Posterior cingulate gyrus (tissue), 11 donors: ENCODE measurements at places on chromosomes 4 and X.

DNA sequence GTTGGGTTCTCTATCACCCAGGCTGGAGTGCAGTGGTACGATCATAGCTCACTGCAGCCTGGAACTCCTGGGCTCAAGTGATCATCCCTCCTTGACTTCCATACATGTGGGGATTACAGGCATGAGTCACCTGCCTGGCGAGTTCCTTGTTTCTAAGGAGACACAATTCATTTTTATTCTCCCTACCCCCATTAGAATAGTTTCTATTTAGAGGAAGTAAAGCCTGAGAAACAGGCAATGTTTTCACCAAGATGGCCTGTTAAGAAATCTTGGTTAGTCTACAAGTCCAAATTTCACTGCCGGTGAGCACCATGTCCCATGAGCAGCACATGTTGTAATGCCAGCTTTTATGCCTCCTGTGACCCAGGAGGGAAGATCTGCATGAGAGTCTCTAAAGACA lies 5.7 kb downstream of the CYBB start:
- DNase-seq = no peak

- no peak for DNase-seq
These were observed 110.4 kb upstream of the EDNRA start for GRCh38 chr4:147370473-147370872.

- DNase-seq = no peak
These were observed 68.7 kb downstream of the NSD2 start for GRCh38 chr4:1939664-1940509.

DNA sequence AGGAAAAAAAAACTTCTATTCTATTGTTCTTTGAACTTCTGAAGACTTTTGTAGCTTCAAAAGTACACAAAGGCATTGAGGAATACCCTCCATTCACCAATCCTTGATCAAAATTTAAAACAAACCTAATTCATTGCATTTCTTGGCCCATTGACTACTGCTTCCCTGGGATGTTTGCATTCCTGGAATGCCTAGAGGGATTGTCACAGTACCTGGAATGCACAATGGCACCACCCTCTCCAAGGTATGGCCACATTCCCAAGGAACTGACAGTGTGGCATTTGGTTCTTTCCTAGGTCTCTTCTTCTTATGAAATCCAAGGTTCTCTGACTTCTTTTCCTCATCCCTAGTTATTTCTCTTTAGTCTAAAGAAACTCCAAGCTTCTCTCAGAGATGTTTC lies 600.7 kb downstream of the CCSER1 start:
- DNase-seq = no peak

GRCh38 chr4:169621731-169622492 lies 1.5 kb downstream of the CLCN3 start:
- no peak for DNase-seq

GRCh38 chr4:149234798-149235197 lies 580.8 kb downstream of the IQCM start:
- no peak for DNase-seq

GRCh38 chrX:24877854-24878650 lies 137.7 kb downstream of the ARX start:
- no peak for DNase-seq

DNA sequence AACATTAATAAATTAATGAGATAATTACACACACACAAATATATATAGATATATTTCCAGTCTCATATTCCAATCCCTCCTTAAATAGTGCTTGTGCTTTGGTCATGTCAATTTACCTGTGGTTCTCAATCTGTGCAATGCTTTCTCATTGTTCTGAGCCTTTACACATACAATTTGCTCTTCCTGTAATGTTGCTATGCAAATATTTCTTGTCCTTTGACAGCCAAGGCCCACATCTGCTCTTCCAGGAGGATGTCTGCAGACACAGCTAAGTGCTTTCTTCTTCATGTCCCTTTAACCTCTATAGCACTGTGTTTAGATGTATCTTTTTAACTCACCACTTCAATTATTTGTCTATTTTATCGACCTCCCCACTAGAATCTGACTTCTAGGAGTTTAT lies 67.3 kb upstream of the RAPGEF2 start:
- DNase-seq = no peak

DNA sequence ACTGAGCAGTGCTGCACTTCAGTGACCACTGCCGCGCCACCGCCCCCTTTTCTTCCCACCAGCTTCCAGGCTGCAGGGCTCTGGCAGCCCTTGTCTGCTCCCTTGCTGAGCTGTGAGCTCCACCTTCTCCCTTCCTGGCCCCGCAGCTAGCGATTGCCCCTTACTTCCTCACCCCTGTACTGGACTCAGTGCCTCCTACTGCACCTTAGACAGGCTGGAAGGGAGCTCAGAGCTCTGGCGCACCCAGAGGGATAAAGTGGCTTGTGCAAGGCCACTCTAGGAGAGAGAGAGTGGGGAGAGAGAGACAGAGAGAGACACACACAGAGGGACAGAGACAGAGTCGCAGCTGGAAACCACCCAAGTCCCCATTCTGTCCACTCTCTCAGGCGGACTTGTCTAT lies 6.0 kb downstream of the RASL11B start:
- no peak for DNase-seq

DNA sequence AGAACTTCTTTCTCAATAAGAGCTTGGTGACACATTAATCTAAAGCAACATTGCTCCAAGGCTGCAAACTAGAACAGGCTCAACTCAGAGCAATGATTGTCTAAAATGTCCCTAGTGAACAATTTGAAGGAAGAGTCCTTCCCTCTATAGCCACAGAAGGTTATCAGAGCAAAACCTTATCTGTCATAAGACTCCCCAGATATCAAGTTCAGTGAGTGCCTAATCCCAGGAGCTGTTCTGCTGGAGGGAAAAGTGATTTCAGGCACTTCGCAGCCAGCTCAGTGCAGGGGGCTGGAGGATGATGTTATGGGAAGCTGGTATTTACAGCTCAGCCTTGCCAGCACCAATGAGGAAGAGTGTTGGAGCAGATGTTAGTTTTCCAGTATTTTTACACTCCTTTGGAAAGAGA lies 497.5 kb downstream of the INPP4B start:
- no peak for DNase-seq

DNA sequence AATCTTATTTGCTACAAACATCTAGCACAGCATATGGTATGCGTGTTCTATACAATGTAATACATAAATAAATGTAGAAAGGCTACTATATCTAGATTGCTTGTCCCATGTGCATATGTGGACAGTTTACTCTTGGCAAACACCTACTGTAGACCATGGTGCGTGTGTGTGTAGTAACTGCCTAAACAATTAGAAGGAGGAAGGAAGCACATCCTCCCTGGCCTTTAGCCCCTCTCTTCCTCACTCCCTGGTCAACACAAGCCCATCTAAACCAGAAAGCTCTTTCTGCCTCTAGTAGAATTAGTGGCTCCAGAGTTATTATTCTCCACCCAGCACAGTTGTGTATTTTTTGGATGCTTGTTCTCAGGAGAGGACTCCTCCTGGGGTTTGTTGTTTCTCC lies 73.9 kb downstream of the KDR start:
- DNase-seq = no peak

GRCh38 chr4:187565416-187565815 lies 430.2 kb upstream of the ZFP42 start:
- no peak for DNase-seq

DNA sequence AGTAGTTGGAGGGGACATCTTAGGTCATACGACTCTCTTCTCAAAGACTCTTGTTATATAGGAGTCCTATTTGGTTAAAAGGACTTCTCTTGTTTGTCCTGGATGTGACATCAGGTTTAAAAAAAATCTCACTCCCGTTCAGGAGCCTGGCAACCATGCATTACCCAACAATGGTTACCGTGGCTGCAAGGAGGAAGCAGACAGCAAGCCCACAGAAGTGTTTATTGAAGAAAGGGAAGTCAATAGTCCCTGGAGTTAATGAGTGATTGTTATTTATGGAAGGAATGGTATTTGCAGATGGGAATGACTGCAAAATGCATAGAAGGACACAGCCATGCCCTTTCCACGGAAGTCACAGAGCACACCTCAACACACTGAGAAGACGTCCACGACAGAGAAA lies 75.9 kb upstream of the ENPP6 start:
- DNase-seq = no peak

GRCh38 chrX:34656842-34657725 lies at the start of gene TMEM47:
TMEM47 (minus strand) TSS chrX:34657285; CDS start chrX:34657029, 256 bp downstream.
- peak; percentile 46 for DNase-seq

DNA sequence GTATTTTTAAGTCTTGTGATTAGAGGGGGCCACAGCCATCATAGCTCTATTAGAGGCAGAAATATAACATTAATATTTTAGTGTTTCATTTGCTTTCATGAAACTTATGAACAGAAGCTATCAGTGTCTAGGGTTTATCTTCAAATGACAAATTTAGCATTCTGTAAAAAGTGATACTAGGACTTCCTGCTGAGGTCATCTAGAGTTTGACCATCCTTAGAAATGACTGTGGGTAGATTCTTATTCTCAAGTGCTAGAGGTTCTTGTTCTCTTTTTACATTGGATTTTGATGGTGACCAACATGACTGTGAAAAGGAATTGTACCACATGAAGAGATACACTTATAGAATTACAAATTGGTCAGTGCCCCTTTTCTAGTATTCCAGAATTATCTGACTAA lies 568.6 kb downstream of the RPA4 start:
- DNase-seq = no peak

DNA sequence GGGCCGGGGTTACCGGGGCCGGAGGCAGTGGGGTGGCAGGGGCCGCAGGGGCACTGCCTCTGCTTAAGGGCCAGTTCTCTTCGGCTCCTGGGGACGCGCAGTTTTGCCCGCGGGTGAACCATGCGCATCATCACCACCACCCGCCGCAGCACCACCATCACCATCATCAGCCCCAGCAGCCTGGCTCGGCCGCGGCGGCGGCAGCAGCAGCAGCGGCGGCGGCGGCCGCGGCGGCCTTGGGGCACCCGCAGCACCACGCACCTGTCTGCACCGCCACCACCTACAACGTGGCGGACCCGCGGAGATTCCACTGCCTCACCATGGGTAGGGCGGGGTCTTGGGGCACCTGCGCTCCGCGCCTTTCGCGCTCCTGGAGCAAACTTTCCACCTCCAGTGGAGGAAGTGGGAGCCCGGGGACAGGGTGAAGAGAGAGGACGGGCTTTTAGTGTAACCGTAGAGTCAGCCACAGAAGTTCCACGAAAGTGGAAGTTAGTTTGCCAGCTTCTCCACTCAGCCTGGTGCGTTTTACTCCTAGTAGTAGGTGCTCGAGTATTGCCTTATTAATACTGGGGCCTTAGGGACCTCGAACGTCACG lies 729 bp downstream of the GSX2 start:
- no peak for DNase-seq

- no peak for DNase-seq
These were observed 19.9 kb upstream of the TMSB4X start for GRCh38 chrX:12954981-12955380.

DNA sequence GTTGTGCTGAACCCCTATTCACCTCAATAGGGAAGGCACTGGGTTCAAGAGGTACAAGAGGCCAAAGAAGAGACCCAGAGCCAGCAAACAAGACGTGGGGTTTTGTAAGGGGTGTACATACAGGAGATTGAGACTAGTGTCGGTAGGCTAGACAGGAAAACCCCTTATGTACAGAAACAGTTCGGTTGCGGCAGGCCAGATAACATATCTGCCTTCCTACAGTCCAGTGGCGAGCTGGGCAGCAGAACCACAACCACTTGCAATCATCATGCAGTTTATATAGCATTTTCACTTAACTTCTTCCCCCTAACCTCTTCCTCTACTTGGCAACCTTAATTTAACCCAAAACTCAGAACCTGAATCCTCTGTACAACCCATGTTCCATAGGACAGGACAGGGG lies 422.2 kb downstream of the PDHA2 start:
- DNase-seq = no peak

DNA sequence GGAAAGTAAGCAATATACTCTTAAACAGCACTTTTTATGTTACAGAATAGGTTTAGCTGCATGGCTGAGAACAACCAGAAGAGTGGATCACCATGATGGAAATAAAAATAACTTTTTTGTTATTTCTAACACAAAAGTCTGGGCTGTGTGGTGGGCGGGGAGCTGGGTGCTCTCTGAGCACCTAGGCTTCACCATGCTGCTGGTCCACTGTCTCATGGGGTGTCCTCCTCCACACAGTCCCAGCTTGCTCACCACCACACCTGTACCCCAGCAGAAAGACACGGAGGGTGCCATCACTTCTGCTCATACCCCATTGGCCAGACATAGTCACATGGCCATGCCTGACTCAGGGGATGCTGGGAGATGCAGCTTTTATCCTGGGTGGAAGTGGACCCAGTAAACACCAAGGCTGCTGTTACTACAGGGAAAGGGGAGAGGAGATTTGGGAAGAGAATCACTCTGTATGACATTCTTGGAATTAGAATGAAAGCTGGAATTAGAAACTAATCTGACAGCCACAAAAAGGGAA lies 45.0 kb downstream of the CPZ start:
- DNase-seq = no peak

- DNase-seq = no peak
These were observed 19.2 kb downstream of the ETDC start for GRCh38 chrX:135328421-135329005.

DNA sequence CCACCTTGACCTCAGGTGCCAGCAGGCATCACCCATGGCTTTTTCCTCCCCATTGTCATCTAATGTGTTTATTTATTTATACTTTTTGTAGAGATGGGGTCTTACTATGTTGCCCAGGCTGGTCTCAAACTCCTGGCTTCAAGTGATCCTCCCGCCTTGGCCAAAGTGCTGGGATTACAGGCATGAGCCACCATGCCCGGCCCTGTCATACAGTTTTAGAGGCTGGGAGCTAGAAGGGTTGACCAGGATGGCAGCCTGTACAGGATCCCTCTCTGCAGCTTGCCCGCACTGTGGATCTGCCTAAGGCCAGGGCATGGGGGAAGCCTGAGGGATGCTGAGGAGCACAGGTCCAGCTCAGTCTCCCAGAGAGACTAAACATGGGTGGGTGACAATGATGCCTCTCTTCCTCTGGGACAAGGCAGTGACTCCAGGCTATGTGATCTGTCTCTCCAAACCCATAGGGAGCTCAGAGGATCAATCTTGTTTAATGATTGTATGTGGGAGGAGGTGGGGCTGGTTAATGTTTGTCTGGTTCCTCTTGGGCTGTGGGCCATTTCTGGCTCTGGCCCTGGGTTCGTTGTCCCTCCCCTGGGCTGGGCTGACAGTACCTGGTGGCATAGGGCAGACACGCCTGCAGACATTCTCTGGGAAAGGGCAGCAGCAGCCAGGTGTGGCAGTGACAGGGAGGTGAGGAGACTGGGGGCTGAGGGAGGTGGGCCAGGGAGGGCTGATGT lies 8.3 kb upstream of the GJB1 start:
- no peak for DNase-seq

- no peak for DNase-seq
These were observed 120.2 kb upstream of the WDFY3 start for GRCh38 chr4:85086721-85087120.

- DNase-seq = no peak
These were observed 18.4 kb downstream of the UBE2K start for GRCh38 chr4:39716356-39716755.
